Diencephalon (tissue), 1 donor: ENCODE measurements at places on chromosomes 4 and X. TPM values are rescaled to one million over a fixed set of nuclear protein-coding genes. Genes with fewer than 3 reads are reported as not detected.

GLOD5 gene
- total RNA-seq = not detected

ASMTL gene
- 25.4 TPM for total RNA-seq

MFSD8 gene
- 43.4 TPM for total RNA-seq

NAP1L5 gene
- 86.7 TPM for total RNA-seq

PRKX gene
- 14.1 TPM for total RNA-seq

TMPRSS11E gene
- total RNA-seq = not detected

SPON2 gene
- total RNA-seq = 5.1 TPM

RIPPLY1 gene
- not detected for total RNA-seq

TCEAL6 gene
- total RNA-seq = 10.1 TPM

ZFYVE28 gene
- 5.8 TPM for total RNA-seq

MAGEA4 gene
- total RNA-seq = not detected

MAGEB1 gene
- total RNA-seq = not detected

AFP gene
- not detected for total RNA-seq
